ENCODE measurements at places on chromosomes 6 and 20.

- no peaks in the 10 kb centered on the region for H3K36me3 ChIP-seq
- H3K27me3 ChIP-seq = no peaks in the 10 kb centered on the region
- no peak overlapping the region for H3K27ac ChIP-seq
- DNase-seq = no peak
Observed at GRCh38 chr20:12012241-12013222, 94.8 kb downstream of the BTBD3 start.

DNA sequence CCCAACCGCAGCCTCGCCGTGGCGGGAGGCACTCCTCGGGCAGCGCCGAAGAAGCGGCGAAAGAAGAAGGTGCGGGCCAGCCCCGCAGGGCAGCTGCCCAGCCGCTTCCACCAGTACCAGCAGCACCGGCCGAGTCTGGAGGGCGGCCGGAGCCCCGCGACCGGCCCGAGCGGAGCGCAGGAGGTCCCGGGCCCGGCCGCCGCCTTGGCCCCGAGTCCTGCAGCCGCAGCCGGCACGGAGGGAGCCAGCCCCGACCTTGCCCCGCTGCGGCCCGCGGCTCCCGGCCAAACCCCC is 525 bp downstream of the PNRC1 start:
- no peak for DNase-seq
- H3K27me3 ChIP-seq = no peaks in the 10 kb centered on the region
- H3K36me3 ChIP-seq = no peaks in the 10 kb centered on the region
- peak overlapping the region; percentile 97 for H3K4me3 ChIP-seq
- peak overlapping the region; percentile 100 for H3K27ac ChIP-seq

DNA sequence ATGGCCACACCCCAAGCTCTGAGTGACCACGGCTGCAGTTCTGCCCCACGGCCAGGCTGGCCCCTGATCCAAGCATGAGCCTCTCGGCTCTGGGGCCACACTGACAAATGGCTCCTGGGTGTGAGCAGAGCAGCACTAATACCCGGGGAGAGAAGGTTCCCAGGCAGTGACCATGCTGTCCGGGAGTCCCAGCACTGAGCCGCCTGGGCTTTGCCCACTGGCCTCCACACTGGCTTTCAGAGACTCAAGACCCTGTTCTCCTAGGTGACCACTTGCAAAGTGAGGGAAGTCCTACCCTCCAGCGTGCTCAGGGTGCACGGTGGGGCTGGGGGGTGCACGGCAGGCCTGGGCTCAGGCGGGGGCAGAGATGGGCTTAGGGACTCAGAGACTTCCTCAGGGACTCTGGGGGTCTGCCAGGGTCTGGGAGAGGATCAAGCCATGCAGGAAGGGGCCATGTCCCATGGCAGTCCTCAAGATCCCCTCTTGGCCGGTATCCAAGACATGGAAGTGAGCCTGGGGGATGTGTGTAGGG is 220.2 kb upstream of the RNF24 start:
- H3K36me3 ChIP-seq = no peaks in the 10 kb centered on the region
- no peaks in the 10 kb centered on the region for H3K4me1 ChIP-seq
- no peak overlapping the region for H3K27ac ChIP-seq
- no peak for DNase-seq
- H3K27me3 ChIP-seq = no peaks in the 10 kb centered on the region

DNA sequence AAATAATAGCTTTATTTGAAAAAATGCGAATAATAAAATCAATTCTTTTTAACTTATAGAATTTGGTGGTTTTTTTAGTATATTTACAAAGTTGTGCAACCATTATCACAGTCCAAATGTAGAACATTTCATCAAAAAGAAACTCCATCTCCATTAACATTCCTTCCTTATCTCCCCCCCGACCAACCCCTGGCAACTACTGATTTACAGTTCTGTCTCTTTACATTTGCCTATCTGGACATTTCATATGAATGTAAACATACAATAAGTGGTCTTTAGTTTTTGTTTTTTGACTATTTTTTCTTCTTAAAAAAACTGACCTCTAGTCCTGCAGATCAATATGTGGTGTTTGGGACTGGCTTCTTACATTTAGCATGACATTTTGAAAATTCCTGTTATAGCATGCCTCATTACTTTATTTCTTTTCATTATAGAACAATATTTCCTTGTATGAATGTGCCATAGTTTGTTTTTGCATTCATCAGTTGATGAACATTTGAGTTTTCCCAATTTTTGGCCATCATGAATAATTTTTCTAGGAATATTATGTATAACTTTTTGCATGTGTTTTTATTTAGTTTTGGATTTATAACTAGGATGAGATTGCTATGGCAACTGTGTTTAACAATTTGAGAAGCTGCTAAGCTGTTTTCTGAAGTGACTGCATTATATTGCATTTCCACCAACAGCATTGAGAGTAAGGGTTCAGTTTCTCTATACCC is 344.7 kb downstream of the NKAIN2 start:
- H3K36me3 ChIP-seq = no peaks in the 10 kb centered on the region
- no peak overlapping the region for H3K4me3 ChIP-seq
- DNase-seq = no peak
- no peak overlapping the region for H3K27ac ChIP-seq
- H3K4me1 ChIP-seq = no peaks in the 10 kb centered on the region
- no peaks in the 10 kb centered on the region for H3K27me3 ChIP-seq

- H3K27me3 ChIP-seq = no peaks in the 10 kb centered on the region
- H3K36me3 ChIP-seq = no peaks in the 10 kb centered on the region
Observed at GRCh38 chr6:17233531-17233930, 47.6 kb upstream of the RBM24 start.

- DNase-seq = no peak
- peaks cover 14% of the 10 kb centered on the region for H3K4me1 ChIP-seq
- H3K27me3 ChIP-seq = no peaks in the 10 kb centered on the region
- peaks cover 68% of the 10 kb centered on the region for H3K36me3 ChIP-seq
Observed at GRCh38 chr20:50586531-50587232, 76.5 kb downstream of the PTPN1 start.

DNA sequence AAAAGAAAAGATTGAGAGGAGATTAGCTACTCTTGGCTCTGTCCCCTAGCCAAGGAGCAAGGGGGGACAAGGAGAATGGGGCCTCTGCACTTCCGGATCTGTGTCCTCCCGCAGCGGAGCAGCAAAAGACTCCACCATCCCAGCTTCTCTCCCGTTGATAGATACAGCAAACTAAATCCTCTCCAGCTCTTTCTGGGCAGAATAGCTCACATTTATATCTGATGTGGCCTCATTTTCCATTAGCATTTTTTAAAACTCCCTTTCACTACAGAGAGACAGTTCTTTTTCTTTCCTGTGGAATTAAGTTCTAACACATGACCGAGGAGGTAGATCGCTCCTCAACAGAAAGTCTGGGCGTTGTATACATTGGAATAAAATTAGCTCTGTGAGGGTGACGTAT is 260.9 kb upstream of the SOX4 start:
- H3K4me1 ChIP-seq = no peaks in the 10 kb centered on the region
- no peak for DNase-seq
- no peaks in the 10 kb centered on the region for H3K36me3 ChIP-seq
- no peaks in the 10 kb centered on the region for H3K27me3 ChIP-seq
- H3K4me3 ChIP-seq = no peak overlapping the region

GRCh38 chr6:158867381-158868121 is 48.4 kb upstream of the EZR start:
- peaks cover 4% of the 10 kb centered on the region for H3K4me1 ChIP-seq
- no peak for DNase-seq
- no peaks in the 10 kb centered on the region for H3K36me3 ChIP-seq
- H3K27me3 ChIP-seq = no peaks in the 10 kb centered on the region
- no peak overlapping the region for H3K27ac ChIP-seq

Measured in tibial nerve (tissue), 4 donors.